Neural progenitor cell (in vitro differentiated cells): ENCODE measurements at places on chromosomes 3 and 15.

GRCh38 chr3:133574260-133574881, 885 bp downstream of the CDV3 start:
- peak; percentile 84 for DNase-seq

- no peak for DNase-seq
Observed at GRCh38 chr3:58720526-58720925, 54.0 kb upstream of the FAM3D start.

DNA sequence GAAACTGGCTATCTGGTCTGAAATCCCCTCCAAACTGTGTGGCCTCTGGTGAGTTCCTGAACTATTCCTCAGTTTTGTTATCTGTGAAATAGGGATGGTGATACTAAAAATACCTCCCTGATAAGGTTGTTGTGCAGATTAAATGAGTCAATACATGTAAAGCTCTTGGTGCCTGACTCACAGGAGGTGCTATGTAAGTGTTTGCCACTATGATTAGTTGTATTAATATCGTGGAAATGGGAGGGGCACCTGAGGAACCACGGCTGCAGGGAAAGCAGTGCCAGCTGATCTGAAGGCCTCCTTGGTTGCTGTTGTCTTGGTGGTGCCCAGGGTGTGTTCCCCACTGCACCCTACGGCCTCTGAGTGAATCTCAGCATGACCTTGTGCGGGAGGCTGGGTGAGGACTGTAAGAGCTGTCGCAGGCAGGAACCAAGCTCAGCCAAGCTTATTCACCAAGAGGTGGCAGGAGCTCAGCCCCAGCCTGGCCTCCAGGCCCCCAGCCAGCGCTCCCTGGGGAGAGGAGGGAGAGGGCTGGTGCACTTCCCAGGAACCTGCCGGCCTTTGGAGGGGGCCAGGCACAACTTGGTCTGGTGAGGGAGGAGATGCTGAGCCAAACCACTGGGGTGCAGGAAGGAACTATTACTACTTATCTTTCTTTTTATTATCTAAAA, 44.8 kb upstream of the CCDC174 start:
- no peak for DNase-seq

DNA sequence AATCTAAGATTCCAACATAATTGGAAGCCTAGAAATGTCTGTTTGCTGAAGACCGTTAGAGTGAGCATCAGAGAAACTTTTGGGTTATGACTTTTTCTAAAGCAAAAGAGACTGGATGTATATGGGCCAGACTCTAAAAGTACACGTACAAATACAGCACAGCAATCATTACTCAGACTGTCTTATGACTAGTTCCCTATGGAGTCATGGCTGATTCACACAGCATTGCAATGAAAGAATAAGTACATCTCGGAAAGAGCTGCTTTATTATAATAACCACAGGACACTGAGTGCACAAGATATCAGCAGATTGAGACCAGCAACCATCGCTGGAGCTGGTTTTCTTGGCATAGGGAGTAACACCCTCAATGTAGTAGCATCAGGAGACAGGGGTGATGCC, 618.6 kb downstream of the NLGN1 start:
- no peak for DNase-seq

DNA sequence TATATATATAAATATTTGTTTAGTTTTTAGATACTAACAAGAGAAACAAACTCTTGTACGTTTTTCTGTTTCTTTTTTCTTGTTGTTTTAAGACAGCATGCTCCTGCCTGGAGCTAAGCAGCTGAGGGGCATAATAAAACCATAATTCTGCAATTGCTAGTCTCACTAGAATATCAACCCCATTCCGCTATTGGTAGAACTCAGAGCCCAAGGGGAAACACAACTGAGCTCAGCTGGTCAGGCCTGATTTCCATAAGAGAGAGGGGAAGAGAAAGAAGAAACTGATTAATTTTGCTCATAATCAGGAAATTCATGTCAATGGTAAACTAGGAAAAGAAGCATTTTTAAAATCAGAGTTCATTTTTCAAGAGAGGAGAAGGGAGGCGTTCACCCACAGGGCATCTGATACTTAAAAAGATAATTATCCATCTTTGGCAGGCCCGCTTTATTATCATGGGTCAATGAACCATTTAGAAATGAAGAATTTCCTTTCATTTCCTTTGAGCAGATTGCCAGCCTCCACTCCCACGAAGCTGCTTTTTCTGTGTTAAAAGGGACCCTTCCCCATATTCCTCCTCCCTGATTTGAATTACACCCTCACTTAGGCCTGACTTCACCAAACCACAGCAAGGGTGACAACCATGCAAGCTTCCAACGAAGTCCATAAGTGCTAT, 965.3 kb upstream of the CFAP20DC start:
- no peak for DNase-seq

GRCh38 chr15:99098991-99099390, 5.9 kb upstream of the SYNM start:
- DNase-seq: no peak

DNA sequence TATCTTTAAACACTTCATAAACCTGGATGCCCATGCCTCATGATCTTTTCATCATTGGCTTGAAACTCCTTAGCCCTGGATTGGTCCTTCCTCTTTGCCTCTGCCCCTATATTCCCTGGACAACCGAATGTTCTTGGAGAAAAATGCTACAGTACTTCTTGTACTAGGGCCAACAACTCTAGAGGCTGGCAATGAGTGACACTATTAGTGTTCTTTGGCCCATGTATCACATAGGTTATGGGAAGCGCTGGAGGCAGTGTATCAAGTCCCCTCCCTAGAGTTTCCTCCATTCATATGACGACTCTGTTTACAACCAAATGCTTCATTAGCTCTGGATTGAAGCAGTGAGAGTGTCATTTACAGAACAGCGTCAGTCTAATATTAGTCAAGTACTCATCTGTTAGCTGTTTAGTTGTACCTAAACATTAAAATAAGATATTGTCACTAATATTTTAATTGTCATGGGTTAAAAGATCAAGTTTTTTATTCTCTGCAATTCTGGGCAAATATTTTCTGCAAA, 66.4 kb upstream of the MYO5C start:
- no peak for DNase-seq

DNA sequence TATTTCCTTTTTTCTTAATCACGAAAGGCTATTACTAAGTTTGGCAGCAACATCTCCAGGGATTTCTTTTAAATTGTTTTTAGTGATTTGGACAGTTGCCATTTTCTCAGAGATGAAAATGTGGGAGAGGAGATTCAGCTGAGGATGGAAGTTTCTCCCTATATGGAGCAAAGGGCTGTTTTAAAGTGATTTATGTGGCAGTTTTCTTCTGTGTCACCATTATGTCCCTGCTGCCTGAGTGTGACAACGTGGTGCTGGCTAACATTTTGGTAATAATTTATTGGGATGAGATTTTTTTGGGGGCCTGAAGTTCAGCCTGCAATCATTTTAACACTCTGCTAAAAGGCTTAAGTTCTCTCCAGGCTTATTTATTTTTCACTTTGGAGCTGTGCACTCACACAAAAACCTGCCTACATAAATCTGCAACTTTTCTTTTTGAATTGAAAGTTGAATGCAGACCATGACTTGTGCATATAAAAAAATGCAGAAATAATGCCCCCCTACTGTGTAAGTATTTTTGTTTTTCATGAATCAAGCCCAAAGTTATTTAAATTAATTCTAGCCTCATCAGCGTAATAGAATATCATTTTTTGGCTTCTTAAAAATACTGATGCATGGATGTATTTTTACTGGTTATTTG, 210.9 kb downstream of the ZIC1 start:
- DNase-seq: no peak

GRCh38 chr3:32912046-32912445, 39.4 kb upstream of the CCR4 start:
- DNase-seq: no peak

DNA sequence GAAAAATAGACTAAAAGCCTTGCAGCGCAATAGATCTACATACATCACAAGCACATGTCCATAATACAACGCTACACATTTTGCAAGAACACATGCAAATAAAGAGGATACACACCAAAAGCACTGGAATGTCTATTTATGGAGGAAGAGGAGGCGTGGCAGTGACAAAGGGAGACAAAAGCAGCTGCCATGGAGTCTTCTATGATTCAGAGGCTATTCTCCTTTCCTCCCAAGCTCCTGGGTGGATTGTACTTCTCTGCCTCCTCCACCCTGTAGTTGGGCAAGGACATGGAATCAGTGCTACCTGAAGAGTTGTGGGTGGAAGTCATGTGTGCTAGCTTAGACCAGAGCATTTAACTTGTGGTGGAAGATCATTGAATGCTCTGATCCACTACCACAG, 57.9 kb upstream of the ABHD2 start:
- no peak for DNase-seq

GRCh38 chr3:69181592-69182211, 59.3 kb upstream of the LMOD3 start:
- peak; percentile 39 for DNase-seq

- no peak for DNase-seq
Observed at GRCh38 chr3:139941580-139941979, 6.6 kb downstream of the CLSTN2 start.

DNA sequence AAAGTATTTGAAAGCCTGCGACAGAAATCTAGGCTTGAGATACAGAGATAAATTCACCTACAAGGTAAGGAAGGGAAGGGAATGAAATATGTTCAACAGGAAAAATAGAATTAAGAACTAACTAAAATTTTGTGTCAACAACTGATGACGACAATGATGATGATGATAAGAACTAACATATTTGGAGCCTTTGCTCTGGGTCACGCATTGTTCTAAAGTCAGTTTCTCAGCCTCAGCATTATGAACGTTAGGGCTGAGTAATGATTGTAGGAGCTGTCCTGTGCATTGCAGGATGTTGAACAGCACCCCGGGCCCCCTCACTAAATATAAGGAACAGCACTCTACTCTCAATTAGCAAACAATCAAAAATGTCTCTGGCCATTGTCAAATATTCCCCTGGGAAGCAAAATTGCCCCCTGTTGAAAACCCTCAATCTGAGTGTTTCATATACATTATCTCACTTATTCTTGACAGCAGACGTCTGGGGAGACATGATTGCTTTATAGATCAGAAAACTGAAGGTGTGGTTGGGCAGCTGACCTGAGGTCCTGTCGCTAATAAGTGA, 88.5 kb downstream of the ERC2 start:
- no peak for DNase-seq

DNA sequence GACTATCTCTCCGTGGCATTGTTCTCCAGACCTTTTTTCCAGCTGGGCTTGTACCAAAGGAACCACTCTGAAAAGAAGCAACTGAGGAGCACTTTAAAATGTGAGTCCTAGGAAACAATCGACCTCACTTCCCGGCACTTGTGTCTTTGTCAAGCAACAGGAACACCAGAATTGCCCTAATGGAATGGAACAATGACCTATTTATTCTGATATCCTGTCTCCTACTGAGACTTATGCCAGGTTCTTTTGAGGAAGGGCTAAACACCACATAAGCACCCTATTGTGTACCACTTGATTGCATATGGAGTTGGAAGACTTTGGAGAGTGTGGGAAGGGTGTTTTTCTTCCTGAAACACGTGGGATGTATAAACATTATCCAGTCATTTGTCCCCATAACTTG, 56.8 kb upstream of the TGFBR2 start:
- DNase-seq: peak; percentile 82

- DNase-seq: no peak
Observed at GRCh38 chr15:85880501-85881190, 85.9 kb upstream of the KLHL25 start.

GRCh38 chr15:71807125-71807629, 3.2 kb upstream of the NR2E3 start:
- DNase-seq: peak; percentile 80

DNA sequence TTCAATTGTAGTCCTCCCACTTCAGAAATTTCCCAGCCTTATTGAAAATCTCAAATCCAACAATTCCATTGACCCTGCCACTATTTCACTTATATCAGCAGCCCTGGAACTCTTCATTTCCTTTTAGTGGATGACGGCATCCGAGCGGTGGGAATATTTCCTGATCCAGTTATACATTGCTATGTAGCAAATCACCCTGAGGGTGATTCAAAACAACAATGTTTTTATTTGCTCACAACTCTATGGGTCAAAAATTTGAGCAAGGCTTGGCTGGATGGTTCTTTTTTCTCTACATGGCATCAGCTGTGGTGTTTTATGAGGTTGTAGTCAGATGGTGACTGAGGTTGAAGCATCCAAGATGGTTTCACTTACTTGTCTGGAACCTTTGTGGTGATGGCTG, 70.5 kb downstream of the CHST2 start:
- no peak for DNase-seq

GRCh38 chr3:114078126-114078525, 21.6 kb downstream of the QTRT2 start:
- no peak for DNase-seq

DNA sequence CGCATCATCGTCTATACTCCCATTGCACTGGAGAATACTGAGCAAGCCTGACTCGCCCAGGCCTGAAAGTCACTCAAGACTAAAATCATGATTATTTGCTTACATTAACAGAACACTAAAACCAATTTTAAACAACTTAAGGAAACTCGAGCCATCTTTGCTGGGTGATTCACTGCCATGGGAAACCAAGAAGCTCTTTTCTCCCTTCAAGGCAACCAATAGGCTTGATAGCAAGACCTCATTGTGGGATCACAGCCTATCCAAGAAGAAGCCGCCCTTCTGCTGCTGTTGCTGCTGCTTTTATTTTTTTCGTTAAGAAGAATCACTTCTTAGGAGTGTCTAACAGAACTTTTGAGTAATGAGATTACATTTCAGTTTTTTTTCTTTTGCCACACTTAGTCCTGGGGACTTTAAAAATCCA, 479.4 kb downstream of the FOXP1 start:
- no peak for DNase-seq

- peak; percentile 63 for DNase-seq
Observed at GRCh38 chr3:183895296-183895695, 10.6 kb upstream of the PARL start.
